Stimulated activated CD8-positive, alpha-beta memory T cell treated with anti-CD3 and anti-CD28 coated beads, Interleukin-2, amount 100 ng/mL, for 1 hour (primary cell): ENCODE measurements at places on chromosomes 7 and 10.

GRCh38 chr7:80175744-80176143 is 41.1 kb downstream of the GNAI1 start:
- no peak for DNase-seq

DNA sequence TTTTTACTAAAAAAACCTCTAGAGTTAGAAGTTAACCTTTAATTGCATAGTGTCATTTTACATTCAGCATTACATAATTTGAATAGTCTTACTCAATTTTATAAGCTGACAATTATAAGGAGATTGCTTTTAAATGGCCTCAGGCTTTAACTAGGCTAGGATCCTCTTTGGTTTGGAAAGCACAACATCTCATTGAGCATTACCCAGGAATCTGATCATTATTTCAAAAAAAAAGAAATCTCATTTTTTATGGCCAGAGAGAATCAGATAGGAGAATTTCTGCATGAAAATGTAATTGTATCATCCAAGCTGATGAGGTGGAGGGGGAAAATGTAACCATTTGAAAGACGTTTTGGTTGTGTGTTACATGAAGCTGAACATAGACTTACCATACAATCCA is 324.9 kb upstream of the POT1 start:
- no peak for DNase-seq

GRCh38 chr7:139873593-139874301 is 44.7 kb downstream of the TBXAS1 start:
- no peak for DNase-seq

DNA sequence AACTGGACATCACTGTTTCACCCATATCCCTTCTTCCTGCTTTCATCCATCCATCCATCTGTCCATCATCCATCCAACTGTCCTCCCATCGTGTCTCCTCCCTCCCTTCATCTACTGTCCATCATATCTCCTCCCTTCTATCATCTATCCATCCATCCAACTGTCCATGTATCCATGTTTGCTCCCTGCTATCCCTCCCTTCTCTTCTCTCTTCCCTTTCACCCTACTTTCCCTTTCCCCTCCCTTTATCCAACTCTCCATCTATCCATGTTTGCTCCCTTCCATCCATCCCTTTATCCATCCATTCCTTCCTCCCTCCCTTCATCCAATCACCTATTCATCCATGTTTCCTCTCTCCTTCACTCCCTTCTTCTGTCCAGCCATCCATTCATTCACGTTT is 92.6 kb upstream of the CTBP2 start:
- no peak for DNase-seq

- no peak for DNase-seq
These were observed 106.4 kb upstream of the GPR26 start for GRCh38 chr10:123559823-123560092.

DNA sequence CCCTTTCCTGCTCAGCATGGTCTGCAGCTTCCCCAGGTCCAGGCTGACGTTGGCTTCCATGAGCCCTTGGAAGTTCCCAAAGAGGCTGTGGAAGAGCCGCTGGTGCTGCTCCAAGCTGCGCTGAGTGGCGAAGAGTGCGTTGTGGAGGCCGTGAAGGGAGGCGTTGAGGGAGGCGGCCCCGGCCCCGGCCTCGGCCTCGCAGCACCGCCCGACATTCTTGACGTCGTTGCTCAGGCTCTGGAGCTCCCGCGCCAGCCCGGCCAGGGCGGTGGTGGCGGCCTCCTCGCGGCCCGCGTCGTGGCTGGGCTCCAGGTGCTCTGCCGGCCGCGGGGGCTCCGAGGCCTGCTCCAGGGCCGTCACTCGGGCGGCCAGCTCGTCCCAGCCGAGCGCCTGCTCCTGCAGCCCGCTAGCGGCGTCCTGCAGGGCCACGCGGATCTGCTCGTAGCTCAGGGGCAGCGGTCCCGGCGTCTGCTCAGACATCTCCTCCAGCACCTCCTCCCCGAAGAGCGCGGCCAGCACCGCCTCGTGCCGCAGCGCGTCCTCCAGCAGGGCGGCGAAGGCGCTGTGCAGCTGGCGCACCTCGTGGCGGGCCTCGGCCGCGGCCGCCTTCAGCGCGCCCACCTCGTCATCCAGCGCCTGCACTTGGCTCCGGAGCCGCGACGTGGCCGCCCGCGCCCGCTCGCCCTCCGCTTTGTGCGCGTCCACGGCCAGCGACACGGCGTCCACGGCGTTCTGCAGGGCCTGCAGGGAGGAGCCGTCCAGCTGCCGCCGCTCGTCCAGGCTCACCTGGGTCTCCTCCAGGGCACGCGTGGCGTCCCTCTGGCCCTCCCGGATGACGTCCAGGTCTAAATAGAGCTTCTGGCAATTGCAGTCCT is 14.7 kb downstream of the MMRN2 start:
- DNase-seq = no peak

- DNase-seq = no peak
These were observed 180.3 kb upstream of the HDAC9 start for GRCh38 chr7:18315241-18315640.

- DNase-seq = no peak
These were observed at the start of gene PAOX for GRCh38 chr10:133379152-133379800. Gene PAOX, plus strand, starts transcription at chr10:133379262. Its CDS starts 55 bp downstream, at chr10:133379317.

DNA sequence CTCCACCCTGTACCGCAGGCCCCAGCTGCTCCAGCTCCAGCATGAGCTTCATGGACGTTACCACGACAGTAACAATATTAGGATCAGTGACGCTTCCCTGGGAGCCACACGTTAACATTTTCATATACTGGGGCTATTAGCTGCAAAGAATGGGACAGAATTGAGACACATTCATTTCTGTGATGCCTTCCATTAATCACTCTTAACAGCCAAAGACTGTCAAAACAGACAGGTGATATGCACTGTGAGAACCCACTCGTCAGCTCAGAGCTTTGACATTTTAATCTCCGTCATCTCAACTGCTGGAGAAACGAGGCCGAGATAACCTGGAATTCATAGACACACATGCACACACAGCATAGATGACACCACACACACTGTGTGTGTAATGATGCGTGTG is 408.4 kb upstream of the SHH start:
- no peak for DNase-seq

DNA sequence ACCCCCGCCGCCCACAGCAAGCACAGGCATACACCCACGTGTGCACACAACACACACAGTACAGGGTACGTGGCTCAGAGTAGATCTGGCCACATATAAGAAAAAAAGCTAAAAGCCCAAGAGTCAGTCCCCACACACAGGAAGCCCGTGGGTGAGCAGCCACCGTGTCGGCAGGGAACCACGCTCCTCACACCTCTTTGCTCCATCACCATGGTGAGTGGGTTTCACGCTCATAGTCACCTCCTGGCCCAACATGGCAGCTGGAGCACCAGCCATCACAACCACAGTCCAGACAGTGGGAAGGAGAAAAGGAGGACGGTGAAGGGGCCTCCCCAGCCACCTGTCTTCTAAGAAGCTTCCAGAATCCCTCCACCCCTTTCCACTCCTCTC is 76.0 kb upstream of the PDGFA start:
- no peak for DNase-seq

GRCh38 chr10:93274419-93274818 is 200.7 kb downstream of the CYP26A1 start:
- no peak for DNase-seq

GRCh38 chr7:32564542-32564941 is 69.3 kb downstream of the AVL9 start:
- no peak for DNase-seq

- DNase-seq = no peak
These were observed 114.1 kb downstream of the CPED1 start for GRCh38 chr7:121102619-121103018.

GRCh38 chr10:63503395-63503794 is 17.8 kb upstream of the REEP3 start:
- DNase-seq = no peak

- DNase-seq = no peak
These were observed 220.5 kb downstream of the LHFPL3 start for GRCh38 chr7:104548861-104549260.

GRCh38 chr10:65394502-65395297 is 1531.1 kb upstream of the LRRTM3 start:
- no peak for DNase-seq

- no peak for DNase-seq
These were observed 271.6 kb downstream of the CACNA2D1 start for GRCh38 chr7:82172017-82172416.

DNA sequence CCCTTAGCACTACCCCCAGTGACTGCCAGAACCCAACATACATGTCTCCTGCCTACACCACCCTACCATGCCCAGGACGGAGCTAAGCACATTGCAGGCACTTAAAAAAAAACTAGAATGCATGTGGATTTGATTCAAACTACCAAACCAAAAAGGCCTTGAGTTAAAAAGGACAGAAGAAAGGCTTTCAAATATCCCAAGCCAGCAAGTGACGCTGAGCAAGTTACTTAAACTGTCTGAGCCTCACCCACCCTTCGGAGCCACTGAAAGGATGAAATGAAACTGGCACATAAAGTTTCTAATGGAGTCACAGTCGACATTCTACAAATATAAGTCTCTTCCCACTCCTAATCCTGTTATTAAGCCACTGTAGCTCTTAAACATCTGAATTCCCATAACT is 1.8 kb downstream of the CPXM2 start:
- DNase-seq = no peak
